ENCODE measurements at places on chromosomes 5 and 9.

DNA sequence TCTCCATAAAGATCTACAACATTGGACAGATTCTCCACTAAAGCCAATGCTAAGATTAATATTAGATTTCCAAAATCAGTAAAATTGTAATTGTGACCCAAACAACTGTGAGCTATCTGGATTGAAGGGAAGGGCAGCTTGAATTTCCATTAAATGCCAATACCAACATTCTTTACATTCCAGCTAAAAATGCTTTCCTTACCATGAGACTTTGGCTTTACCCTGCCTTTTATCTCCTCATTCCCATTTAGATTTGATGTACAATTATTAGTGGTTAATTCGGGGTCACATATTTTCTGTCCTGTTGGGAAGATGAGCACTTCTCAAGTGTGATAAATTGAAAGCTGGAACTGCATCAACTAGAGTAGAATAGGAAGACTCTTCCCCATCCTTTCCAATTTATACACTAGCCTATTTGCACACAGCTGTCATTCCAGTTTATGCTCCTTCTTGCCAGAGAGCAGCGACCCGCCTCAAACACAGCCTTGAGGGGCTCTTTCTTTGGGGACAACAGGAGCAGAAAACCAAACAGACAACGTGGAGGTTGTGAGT, 33.1 kb upstream of the MYOT start:
- H3K27me3 ChIP-seq = no peaks in the 10 kb centered on the region
- H3K36me3 ChIP-seq = no peaks in the 10 kb centered on the region
- peak overlapping the region; percentile 35 for H3K27ac ChIP-seq
- H3K4me1 ChIP-seq = peaks cover 15% of the 10 kb centered on the region

DNA sequence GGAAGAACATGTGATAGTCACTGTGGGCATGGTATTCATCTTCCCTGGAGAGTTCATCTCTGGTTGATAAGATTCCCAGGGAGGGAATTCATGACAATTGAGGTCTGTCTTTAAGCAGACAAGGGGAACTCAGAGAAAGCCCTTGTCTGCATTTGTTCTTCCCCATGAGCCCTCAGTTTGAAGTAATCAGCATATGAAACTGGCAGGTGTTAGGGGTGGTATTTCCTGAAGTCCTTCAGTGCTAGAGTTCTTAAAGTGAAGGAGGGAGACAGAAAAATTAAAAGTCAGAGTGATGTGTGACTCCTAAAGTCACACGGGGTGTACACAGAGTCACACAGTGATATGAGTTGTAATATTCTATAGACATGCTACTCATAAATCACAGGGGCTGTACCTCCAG, 60.6 kb upstream of the SYK start:
- H3K27ac ChIP-seq = no peak overlapping the region

DNA sequence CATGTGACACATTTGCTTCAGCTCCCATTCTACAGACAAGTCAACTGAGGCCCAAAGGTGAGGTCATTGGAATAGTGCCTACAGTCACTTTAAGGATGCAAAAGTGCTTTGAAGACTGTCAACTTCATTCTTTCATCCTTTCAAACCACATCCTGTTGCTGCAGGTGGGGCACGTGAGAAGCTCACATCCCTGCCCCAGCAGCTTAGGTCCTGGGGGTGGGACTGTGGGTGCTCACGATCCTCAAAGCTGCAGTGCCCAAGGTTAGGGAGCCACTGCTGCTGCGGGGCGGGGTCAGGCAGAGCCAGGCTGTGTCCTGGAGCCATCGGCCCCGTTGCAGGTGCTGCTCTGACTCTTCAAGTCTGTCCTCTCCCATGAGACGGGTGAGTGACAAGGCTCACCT, 57.9 kb upstream of the IER5L start:
- H3K4me1 ChIP-seq = peaks cover 6% of the 10 kb centered on the region
- no peak overlapping the region for H3K27ac ChIP-seq
- no peaks in the 10 kb centered on the region for H3K36me3 ChIP-seq
- peaks cover 6% of the 10 kb centered on the region for H3K27me3 ChIP-seq

- no peak for DNase-seq
- no peak overlapping the region for H3K4me3 ChIP-seq
- H3K27me3 ChIP-seq = no peaks in the 10 kb centered on the region
- H3K4me1 ChIP-seq = no peaks in the 10 kb centered on the region
- H3K27ac ChIP-seq = no peak overlapping the region
Observed at GRCh38 chr5:18553269-18553668, 919.0 kb downstream of the TAF11L14 start.

- DNase-seq = no peak
- no peak overlapping the region for H3K4me3 ChIP-seq
- no peaks in the 10 kb centered on the region for H3K36me3 ChIP-seq
- H3K27ac ChIP-seq = no peak overlapping the region
- H3K4me1 ChIP-seq = no peaks in the 10 kb centered on the region
Observed at GRCh38 chr5:548256-548655, 24.0 kb upstream of the SLC9A3 start.

DNA sequence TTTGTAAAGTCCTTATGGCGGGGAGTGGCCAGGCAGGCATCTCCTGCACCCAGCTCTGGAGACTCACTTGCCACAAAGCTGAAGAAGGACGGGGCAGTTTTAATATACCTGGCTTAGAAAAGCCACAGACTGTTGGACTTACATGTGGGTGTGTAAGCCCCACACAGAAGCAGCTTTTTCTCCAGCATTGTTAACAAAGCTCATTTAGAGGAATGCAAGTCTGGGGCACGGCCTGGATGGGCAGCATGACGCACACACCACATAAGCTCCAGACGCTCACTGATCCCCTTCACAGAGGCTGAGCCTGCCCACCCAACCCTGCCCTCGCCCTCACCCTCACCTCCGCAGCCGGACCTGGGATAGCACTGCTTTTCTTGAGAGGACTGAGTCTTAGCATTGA, 58.0 kb upstream of the PDE8B start:
- H3K27ac ChIP-seq = no peak overlapping the region
- peaks cover 10% of the 10 kb centered on the region for H3K4me1 ChIP-seq
- no peak overlapping the region for H3K4me3 ChIP-seq
- H3K36me3 ChIP-seq = no peaks in the 10 kb centered on the region
- no peak for DNase-seq
- H3K27me3 ChIP-seq = no peaks in the 10 kb centered on the region

GRCh38 chr9:12718482-12719026, 25.4 kb downstream of the TYRP1 start:
- H3K4me3 ChIP-seq = no peak overlapping the region
- DNase-seq = no peak
- H3K4me1 ChIP-seq = peaks cover 5% of the 10 kb centered on the region
- no peaks in the 10 kb centered on the region for H3K27me3 ChIP-seq
- no peak overlapping the region for H3K27ac ChIP-seq
- no peaks in the 10 kb centered on the region for H3K36me3 ChIP-seq

DNA sequence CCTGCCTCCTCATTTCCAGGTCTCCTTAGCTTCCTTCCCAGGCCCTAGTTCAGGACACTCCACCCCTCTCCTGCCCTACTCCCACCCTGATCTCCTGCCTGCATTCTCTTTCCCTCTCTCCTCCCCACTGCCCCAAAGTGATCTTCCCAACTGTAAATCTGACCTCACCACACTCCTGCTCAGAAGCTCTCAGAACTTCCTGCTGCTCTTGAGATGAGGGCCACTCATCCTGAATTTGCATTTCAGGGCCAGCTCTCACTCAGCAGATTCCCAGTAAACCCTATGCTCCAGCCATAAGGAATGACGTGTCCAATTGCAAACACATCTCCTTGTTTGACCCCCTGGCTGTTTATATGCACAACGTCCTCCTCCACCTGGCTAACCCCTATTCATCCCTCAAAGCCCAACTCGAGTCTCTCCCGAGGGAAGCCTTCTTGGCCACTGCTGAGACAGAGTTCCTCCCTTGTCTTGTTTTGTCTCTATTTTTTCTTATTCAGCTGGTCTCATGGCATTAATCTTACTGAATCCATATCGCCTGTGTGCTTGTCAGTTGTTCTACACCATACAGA, 95.0 kb downstream of the NSG2 start:
- no peak for DNase-seq
- H3K4me1 ChIP-seq = no peaks in the 10 kb centered on the region
- H3K4me3 ChIP-seq = no peak overlapping the region
- H3K36me3 ChIP-seq = no peaks in the 10 kb centered on the region

DNA sequence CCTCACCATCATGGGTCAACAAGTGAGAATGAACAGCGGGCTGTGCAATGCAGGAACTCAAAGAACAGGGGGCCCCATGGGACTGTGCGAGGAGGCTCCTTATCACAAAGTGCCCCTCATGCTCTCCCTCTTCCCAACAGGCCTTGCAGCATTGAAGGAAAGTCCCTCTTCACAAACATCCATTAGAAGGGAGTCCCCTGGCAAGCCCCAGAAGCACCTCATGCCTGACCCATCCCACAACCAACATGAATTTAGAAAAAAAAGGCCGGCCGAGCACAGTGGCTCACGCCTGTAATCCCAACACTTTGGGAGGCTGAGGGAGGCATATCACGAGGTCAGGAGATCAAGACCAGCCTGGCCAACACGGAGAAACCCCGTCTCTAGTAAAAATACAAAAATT, 122.6 kb upstream of the FSTL4 start:
- peaks cover 2% of the 10 kb centered on the region for H3K4me1 ChIP-seq
- no peak overlapping the region for H3K27ac ChIP-seq
- H3K27me3 ChIP-seq = peaks cover 15% of the 10 kb centered on the region
- H3K36me3 ChIP-seq = peaks cover 2% of the 10 kb centered on the region

- peaks cover 4% of the 10 kb centered on the region for H3K36me3 ChIP-seq
- DNase-seq = no peak
- H3K27me3 ChIP-seq = no peaks in the 10 kb centered on the region
Observed at GRCh38 chr5:67799732-67800234, 415.8 kb upstream of the PIK3R1 start.

- H3K27me3 ChIP-seq = no peaks in the 10 kb centered on the region
- no peak for DNase-seq
- no peak overlapping the region for H3K27ac ChIP-seq
- no peaks in the 10 kb centered on the region for H3K36me3 ChIP-seq
Observed at GRCh38 chr5:114447084-114447773, 85.4 kb downstream of the KCNN2 start.

GRCh38 chr5:159678657-159679392, 237.5 kb upstream of the ADRA1B start:
- DNase-seq = no peak
- peaks cover 4% of the 10 kb centered on the region for H3K36me3 ChIP-seq
- H3K4me3 ChIP-seq = no peak overlapping the region
- no peaks in the 10 kb centered on the region for H3K4me1 ChIP-seq

GRCh38 chr5:10914741-10915480, 153.9 kb upstream of the DAP start:
- DNase-seq = no peak
- H3K27ac ChIP-seq = no peak overlapping the region
- H3K4me3 ChIP-seq = no peak overlapping the region
- no peaks in the 10 kb centered on the region for H3K36me3 ChIP-seq

- peaks cover 2% of the 10 kb centered on the region for H3K36me3 ChIP-seq
- no peak overlapping the region for H3K27ac ChIP-seq
- peak; percentile 63 for DNase-seq
- H3K27me3 ChIP-seq = peaks cover 11% of the 10 kb centered on the region
Observed at GRCh38 chr9:89549031-89549644, 51.2 kb upstream of the SEMA4D start.
